ENCODE measurements at places on chromosomes 7 and 10.
A peak's percentile ranks its signal among the peaks of the same experiment; 100 is the strongest.

GRCh38 chr10:86936661-86937501 is 20.5 kb downstream of the MMRN2 start:
- peak; percentile 63 for DNase-seq

DNA sequence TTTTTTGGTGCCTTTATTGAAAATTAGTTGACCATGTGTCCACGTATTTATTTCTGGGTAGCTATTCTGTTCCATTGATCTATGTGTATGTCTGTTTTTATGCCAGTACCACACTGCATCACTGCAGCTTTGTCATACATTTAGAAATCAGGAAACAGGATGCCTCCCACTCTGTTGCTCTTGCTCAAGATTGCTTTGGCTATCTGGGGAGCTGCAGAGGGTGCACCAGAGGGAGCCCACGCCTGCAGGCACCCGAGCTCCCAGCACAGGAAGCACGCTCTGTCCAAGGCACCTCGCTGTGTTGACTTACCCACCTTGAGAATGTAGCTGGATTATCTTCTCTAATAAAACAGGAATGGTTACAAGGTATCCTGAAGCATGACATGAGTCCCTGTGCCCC is 301.7 kb downstream of the TCERG1L start:
- no peak for DNase-seq

GRCh38 chr10:10662716-10663408 is 354.8 kb upstream of the CELF2 start:
- peak; percentile 39 for DNase-seq

GRCh38 chr10:1536341-1536740 is 201.0 kb downstream of the ADARB2 start:
- DNase-seq, result no peak

GRCh38 chr7:47666164-47666862 is 84.4 kb upstream of the TNS3 start:
- peak; percentile 84 for DNase-seq

DNA sequence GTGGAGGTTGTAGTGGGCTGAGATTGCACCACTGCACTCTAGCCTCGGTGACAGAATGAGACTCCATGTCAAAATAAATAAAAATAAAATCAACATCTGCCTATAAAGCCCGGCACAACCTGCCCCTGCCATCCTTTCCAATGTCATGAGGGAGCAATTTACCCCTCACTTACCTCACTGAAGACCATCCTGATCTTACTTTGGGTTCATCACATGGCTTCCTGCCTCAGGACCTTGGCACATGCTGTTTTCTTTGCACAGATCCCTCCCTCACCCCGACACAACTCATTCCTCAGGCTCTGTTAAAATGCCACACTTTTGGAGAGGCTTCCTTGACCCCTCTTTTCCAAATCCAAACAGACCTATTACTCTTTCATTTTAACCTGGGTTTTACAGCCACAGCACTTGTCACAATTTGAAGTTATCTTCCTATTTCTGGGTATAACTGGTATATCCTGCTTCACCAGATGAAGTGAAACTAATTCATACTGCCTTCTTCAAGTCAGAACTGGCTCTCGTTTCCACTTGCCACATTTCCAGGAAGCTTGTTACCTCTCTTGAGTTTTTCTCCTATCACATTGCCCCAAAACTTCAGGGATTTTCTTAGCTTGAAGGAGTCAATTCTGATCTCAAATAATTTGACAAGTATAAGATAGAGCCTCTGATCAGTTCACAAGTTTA is 69.3 kb upstream of the PARD3 start:
- DNase-seq, result no peak

DNA sequence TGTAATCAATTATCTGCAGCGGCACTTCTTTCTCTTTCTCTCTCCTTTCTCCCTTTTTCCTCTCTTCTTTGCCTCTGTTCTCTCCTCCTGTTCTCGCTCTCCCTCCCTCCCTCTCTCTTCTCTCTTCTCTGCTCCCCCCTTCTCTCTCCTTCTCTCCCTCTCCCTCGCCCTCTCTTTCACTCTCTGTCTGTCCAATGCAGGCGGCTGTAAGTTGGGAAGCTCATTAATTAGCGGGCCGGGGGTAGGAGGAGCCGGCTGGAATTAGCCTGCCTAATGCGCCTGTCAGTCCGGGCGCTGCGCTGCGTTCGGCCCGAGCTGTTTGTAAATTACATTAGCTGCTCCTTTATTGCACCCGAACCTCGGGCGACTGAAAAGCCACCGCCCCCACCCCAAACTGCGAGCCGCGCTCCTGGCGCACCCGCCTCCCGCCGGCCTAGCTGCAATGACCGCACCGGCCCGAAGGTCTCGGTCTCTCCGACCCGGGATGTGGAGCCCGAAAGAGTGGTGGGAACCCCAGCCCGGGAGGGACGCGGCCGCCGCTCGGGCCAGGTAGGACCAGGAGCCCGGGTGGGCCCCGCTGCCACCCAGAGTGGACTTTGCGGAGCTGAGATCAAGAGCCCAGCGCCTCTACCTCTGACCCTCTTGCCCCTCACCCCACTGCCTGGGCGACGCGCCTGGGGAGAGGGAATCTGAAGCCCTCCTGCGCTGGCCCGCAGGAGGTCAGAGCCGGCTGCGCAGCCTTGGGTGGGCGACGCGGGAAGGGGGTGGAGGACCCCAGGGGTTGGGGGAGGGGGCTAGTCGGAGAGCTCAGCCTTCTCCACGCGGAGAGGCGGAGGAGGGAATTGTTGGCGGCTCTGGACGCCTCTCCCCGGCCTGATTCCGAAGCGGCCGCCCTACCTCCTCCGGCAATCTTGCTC is at the start of gene LBX1:
TSS of gene LBX1 (minus strand) at position 198 of the 917 bp plus-strand sequence. CDS start 648 bp downstream, outside the sequence.
- DNase-seq, result no peak

DNA sequence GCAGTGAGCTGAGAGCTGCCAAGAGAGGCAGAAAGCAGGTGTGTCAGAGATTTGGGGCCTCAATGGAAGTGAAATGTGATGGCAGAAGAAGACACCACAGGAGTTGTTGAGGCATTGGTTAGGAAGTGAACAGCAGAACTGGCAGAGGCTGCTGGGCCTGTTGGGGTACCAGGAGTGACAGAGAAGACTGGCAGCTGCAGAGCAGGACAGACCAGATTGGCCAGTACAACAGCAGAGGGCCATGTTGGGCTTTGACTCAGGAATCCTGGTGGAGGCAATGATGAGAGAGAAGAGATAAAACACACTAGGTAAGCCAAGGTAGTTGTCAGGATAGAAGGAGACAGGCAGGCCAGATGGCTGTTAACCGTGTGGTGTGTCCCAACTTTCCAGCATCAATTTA is 19.9 kb upstream of the HERPUD2 start:
- DNase-seq, result no peak

GRCh38 chr10:46308666-46309450 is 22.1 kb downstream of the ANTXRL start:
- DNase-seq, result no peak

DNA sequence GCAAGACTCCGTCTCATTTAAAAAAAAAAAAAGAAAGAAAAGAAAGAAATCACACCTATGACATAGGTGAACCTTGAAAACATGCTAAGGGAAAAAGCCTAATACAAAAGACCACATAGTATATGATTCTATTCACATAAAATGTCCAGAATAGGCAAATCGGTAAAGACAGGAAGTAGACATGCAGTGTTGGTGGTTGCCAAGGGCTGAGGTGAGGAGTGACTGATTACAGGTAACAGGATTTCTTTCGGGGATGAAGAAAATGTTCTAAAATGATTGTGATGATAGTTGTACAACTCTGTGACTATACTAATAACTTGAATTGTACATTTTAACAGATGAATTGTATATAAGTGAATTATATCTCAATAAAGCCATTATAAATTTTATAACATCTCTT is 3.3 kb downstream of the XPNPEP1 start:
- no peak for DNase-seq

DNA sequence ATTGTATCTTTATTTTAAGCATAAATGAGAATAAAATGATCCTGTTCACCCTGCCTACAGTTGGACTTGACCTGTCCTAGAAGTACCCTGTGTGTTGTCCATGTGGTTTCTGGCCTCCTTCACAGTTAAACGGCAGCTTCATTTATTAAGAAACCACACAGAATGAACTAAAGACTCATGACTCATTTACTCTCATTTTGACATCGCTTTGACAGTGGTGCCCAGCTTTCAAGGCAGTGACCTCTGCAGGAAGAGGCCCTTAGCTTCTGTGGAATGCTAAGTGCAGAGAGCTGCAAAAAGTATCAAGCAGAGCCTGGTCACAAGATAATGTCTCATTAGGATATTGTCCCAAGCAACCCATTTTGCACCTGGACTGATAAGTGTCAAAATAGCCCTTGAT is 93.4 kb downstream of the AVL9 start:
- peak; percentile 94 for DNase-seq

GRCh38 chr10:87935290-87936141 is 72.1 kb downstream of the PTEN start:
- peak; percentile 36 for DNase-seq
